Occipital lobe (tissue), 3 donors: ENCODE measurements at places on chromosomes 5 and 9.

GRCh38 chr9:100086097-100086635 is 12.6 kb downstream of the ERP44 start:
- DNase-seq: no peak

DNA sequence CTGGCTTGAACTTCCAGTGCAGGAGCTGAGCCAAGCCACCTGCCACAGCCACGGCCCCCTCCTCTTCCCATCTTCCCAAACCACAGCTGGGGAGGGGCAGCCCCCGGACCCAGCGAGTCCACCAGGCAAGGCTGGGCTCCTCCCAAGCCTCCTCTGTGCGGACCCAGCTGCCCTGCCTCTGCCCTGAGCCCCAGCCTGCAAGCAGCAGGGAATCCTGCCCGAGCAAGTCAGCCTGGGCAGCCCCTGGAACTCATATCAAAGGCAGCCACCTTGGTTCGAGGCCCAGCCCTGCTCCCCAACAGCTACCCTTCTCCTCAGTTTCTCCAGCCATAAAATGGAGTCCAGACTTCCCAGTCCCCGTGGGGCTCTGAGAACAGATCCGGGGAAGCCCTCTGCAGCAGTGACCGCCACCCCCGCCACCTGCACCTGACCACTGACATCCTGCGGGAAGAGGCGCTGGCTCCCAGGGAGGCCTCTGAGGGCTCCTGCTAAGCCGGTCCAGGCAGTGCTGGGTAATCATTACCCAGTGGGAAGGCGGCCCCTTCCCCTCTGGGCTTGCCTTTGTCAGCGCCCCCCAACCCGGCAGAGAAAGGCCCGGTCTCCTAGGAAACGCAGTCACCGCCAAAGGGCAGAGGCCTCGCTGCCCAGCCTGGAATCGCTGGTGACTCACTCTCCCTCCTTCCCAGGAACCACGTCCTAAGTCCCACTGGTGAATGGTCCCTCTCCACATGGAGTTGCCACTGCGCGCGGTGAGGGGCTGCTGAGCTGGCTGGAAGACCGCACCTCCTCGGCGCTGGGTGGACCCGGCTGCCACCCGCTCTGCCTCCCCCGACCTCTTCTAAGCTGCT is 1.5 kb downstream of the VAV2 start:
- no peak for DNase-seq

GRCh38 chr9:138060881-138061280 is 183.3 kb downstream of the CACNA1B start:
- DNase-seq: no peak

DNA sequence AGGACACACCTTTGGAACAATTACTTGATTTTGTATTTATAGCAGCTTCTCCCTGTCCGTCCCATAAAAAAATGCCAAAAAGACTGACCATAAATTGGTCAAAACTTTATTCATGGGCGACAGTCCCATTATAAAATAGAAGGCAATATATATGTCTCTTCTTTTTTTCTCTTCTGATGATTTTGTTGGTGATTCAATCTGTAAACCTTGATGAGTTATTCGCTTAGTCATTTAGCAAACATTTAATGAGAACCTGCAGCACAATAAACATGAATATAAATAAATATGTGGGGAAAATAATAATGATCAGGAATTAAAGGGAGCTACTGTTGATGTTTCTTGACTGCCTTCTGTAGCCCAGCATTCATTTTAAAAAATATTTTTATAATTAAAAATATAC is 356.4 kb upstream of the ACTBL2 start:
- no peak for DNase-seq

GRCh38 chr5:33997331-33997983 is 10.4 kb downstream of the AMACR start:
- DNase-seq: peak; percentile 28

GRCh38 chr5:33379757-33380156 is 61.0 kb upstream of the TARS1 start:
- DNase-seq: no peak

- DNase-seq: no peak
Observed at GRCh38 chr5:64977779-64978178, 209.0 kb downstream of the CWC27 start.

GRCh38 chr5:104599726-104600125 is 1037.1 kb upstream of the NUDT12 start:
- DNase-seq: no peak

- DNase-seq: no peak
Observed at GRCh38 chr5:6649186-6649585, 15.9 kb downstream of the SRD5A1 start.

DNA sequence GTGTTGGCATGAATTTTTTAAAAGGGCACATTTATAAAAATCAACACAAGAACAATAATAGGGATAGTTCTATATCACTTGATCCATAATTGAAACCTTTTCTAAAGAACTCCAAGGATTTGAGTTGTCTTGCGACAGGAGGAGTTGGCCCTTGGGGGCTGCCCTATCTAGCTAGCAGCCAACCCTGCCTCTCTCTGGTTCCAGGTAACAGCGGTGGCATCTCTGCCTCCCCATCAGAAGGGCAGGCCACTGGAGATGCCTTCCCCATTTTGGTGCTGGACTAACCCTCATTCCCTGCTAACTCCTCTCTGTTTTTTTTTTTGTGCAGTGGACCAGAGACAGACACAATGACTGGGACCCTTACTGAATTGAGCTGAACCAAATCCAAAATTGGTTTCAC is 393.0 kb downstream of the MED10 start:
- no peak for DNase-seq

DNA sequence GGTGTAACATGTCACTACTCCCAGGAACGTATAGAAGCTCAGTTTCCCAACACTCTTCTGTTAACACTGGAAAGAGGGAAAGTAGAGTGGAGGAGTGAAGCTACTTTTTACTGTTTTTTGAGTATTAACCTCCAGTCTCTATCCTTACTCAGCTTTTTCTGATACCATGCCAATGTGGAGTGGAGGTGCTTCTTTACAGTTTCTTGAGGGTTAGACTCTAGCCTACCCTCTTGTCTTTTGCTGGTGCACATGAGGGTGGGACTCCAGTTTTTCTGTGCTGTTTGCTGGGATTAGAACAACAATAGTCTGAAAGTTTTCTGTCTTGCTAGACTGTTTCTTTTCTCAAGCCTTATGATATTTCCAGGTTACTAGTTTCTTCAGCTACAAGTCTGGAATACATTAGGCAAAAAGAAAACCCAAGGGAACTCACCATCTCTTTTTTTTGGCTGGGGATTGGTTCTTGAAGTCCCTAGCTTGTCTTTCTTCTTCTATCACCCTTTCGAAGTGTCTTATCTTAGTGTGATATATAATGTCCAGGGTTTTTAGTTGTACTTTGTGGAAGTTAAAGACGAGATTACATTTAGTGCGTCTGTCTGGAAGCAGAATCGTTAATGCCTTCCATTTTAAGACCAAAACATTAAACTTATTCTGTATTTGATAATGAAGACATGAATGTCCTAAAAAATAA is 35.9 kb downstream of the PRR16 start:
- no peak for DNase-seq

GRCh38 chr5:64637144-64637543 is 53.2 kb upstream of the SHISAL2B start:
- no peak for DNase-seq

DNA sequence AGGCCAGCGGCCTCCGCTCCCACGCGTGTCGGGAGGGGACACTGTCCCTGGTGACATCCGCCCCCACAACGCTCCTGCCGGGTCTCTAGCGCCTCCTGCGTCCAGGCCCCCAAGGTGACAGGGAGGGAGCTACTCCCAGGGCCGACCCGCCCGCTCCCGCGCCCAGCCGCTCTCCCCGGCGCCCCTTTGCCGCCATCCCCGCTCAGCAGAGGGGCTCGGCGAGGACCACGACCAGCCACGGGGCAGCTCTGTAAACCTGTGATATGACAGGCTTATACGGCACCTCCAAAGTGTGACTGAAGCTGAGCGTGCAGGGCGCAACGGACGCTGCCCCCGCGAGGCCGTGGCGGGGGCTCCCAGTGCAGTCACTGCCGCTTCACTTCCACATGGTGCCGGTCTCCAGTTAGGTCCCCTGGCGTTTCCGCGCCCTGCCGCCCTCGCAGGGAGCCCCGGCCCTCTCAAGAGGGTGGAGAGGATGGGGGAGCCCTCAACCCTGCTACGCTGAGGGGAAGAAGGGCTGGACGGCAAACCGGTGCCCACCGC is 978 bp upstream of the ADCY2 start:
- DNase-seq: no peak

GRCh38 chr9:133731876-133732638 is 6.1 kb downstream of the SARDH start:
- DNase-seq: no peak

- DNase-seq: no peak
Observed at GRCh38 chr5:53019320-53019719, 30.2 kb downstream of the ITGA2 start.
